Fibroblast of the aortic adventitia (primary cell): ENCODE measurements at places on chromosomes 13 and 19.

DNA sequence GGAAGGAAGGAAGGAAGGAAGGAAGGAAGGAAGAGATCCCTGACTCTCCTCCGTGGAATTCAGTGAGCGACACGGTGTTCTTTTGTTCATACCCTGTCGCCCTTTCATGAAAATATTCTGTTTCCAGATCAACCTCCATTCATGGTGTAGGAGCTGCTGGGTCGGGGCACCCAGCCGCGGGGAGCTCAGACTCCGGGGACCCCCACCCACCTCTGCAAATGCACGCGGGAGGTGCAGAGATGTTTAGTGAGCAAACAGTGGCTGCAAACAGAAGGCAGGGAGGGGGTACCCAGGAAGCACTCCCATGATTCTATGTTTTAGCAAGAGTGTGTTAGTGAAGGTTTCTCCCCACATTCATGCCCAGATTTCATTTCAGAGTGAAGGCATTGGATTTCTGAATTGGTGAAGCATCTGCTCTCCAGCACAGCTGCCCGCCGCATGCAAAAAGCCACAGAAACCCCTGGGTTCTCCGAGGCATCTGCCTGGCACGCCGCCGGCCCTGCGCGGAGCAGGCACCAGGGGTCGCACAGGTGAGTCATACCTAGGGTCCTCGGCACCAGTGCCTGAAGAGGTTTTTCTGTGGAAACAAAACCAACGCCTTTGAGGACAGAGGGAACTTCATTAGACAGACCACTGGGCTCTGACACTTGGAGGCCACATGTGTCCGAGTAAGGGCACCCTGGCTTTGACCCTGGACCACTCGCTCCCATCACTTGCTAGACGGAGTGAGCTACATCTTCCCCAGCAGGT is 80.6 kb downstream of the ZNF557 start:
- DNase-seq = no peak

DNA sequence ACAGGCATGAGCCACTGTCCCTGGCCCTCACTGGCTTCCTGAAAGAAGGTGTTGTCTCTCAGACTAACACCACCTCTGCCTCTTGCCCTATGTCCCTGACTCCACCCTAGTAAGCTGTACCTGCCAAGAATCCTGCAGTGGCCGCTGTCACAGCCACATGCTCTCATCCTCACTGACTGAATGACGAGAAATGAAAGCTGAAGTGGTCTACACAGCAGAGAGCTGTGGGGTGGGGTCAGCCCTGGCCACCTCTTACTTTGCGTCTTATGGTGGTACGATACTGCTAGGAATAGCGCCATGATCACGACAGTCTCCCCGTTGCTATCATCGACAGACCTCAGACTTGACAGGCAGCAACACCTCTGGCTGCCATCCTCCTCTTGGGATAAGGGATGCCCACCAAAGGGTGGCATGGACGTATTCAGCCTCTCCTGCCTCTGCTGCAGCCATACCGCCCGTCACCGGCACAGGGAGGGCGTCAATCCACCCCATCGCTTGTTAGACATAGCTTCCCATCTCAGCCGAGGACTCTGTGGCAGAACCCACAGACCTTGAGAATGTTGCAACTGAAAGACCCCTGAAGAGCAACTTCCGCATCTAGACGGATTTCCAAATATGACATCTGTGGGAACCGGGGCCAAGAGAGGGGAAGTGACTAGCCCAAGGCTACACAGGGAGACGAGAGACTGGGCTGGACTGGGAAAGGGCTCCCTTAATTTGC is 809 bp downstream of the MYO1F start:
- no peak for DNase-seq

DNA sequence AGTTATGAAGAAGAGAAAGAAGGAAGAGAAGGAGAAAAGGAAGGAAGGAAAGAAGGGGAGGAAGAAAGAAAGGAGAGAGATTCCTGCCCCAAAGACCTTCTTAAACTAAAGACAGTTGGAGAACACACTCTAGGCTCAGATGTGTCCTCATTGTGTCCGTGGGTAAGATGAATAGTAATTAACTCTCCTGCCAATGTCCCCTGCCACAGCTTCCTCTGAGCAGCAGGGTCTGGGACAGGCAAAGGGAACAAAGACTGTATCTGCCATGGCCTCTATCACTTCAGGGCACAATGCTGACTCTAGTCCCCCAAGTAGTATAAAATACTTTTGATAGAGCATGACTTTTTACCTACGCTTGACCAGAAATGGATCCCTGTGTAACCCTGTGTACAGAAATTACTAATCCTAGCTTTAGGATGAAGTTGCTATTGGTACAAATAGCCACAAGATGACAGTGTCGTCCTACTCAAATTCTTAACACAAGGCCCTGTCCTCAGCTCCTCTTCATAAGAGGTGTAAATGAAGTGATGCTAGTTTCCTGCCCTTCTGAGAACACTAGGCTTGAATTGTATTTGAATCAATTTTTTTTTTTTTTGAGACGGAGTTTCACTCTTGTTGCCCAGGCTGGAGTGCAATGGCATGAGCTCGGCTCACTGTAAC is 186.2 kb upstream of the GPR12 start:
- peak; percentile 86 for DNase-seq

- DNase-seq = peak; percentile 90
Observed at GRCh38 chr19:19490214-19490968, 25.0 kb downstream of the TSSK6 start.

DNA sequence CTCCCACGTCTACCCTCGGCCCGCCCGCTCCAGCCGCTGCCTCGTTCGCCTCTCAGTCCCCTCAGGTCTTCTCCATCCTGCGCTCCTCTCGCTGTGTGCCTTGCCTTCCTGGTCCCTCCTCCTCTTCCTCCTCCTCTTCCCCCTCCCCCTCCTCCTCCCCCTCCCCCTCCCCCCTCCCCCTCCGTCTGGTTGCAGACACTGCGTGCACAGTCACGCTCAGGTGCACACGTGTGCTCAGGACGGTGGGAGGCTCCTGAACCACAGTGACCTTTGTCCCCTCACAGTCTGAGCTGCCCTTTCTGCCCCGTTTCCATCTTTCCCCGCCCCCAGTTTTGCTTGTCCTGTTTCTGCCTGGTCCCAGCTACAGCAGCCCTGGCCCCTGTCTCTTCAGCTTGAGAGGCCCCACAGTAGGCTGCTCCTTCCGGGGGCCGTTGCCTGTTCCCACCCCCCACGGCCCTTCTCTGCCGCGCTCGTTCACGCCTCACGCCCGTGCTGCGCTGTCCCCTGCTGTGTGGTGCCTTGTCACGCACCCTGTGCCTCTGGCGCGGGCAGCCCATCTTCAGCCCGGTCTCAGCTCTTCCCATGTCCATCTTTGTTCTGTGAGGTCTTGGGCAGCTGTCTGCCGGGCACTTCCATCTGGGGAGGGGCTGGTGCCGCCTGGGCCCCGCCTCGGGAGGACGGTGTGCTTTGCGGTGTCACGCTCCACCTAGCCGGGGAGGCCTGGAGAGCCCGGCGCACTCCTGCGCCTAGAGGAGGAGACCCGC is 13.8 kb upstream of the RPS15 start:
- no peak for DNase-seq

- DNase-seq = no peak
Observed at GRCh38 chr19:2992958-2993357, 15.6 kb downstream of the TLE6 start.

- DNase-seq = peak; percentile 44
Observed at GRCh38 chr13:36154567-36155291, 23.5 kb upstream of the DCLK1 start.

DNA sequence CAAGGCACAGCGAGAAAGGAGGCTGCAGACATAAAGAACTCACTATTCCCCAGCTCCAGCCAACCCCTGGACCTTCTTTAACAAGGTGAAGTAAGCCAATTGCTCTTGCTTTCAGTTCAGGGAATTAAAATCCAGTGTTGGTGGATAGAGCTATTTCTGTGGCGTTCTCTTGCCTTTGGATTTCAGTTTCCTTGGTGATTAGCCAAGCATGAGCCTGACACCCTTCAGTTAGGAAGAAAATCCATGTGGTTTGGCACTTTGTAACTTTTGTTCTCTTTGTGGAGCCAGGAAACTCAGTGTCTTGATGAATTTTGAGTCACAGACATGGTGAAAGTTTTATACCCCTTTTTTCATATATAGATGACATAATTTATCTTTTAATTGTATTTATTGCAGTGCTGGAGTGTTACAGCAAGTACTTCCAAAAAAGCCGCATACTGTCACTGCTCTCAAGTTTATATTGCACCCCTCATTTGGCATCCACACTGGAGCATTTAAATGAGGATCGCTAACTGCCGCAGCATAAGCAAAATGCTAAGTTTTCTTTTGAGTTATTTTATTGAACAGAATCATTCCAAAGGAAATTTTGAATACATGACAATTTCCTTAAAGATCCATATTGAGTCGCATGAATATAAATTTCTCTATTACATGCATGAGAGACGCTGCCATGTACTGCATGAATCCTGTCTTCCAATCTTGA is 406.8 kb downstream of the MYO16 start:
- DNase-seq = no peak

DNA sequence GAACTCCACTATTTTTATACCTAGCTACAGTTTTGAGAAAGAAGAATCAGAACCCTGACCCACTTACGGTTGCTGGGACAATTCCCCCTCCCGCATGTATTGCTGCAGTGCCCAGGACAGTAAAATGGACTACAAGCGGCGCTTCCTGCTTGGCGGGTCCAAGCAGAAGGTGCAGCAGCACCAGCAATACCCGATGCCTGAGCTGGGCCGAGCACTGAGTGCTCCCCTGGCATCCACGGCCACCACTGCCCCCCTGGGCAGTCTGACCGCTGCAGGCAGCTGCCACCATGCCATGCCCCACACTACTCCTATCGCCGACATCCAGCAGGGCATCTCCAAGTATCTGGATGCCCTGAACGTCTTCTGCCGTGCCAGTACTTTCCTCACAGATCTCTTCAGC is 46.0 kb downstream of the GARRE1 start:
- DNase-seq = no peak

- DNase-seq = no peak
Observed at GRCh38 chr19:11662278-11662677, 65.0 kb downstream of the ZNF627 start.

DNA sequence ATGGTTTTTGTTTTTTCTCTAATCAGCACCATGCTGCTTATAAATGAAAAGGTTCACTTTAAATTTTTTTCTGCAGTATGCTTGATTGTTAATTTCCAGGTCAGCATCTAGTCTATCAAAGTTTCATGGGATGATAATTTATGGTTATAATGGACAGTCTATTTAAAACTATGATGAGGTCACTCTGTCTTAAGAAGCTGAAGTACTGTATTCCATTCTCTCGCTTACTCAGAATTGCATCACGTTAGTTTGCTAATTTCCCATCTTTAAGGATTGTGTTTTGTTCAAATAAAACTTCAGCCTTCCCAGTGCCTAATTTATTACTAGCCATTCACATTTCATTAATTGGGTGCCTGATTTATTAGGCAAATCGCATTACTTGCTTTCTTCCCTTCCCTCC is 94.3 kb downstream of the GPC6 start:
- peak; percentile 74 for DNase-seq

GRCh38 chr13:33931397-33932311 is 113.7 kb downstream of the RFC3 start:
- DNase-seq = peak; percentile 76

DNA sequence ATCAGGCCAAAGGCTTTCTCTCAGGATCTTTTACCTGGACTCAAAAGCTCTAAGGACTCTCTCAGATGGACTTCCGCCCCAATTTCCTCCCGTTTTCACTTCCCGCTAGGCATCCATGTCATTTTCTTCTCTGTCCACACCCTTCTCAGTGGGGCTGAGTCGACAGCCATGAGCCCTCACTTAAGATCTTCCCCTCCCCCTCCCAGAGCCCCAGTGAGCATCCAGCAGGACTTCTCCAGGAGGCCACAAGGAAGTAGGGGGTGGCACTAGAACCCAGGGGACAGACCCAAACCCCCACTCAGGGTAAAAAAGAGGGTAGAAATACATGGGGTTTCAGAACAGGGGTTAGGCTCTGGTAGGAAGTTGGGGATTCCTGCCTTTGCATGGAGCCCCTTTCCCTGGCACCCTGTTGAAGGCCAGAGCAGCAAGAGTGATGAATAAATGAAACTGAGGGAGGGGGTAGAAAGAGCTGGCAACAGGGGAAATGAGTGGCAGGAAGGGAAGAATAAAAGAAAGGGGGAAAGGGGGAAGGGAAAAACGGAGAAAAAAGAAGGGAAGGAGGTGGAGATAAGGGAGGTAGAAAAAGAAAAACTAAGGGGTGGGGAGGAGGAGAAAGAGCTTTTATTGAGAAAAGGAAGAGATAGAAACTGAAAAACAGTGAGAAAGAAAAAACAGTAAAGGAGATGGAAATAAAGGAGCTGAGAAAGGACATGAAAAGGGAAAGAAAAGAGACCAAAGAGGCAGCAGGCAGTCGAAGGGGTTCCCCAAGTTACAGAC is 42.3 kb downstream of the DEDD2 start:
- no peak for DNase-seq

DNA sequence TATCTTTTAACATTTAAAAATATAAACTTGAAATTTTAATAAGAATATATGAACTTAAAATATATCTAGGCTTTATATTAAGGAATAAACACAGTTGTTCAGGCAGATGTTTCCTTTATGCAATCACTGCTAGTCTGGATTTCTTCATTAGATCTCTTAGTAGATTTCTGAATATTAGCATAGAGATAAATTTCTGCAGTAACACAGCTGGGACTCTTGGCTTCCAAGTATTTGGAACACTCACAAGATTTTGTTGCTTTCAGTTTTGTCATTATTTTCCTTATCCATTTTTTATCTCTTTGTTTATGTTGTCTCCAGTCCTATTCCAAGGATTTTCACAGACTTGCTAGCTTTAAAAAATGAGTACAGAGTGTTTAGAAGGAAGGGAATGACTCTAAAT is 857.1 kb downstream of the GPC5 start:
- peak; percentile 5 for DNase-seq

GRCh38 chr13:105997581-105998550 is 537.6 kb downstream of the EFNB2 start:
- DNase-seq = no peak

GRCh38 chr19:38513762-38514167 is 80.3 kb downstream of the RYR1 start:
- no peak for DNase-seq

- no peak for DNase-seq
Observed at GRCh38 chr13:109667056-109667455, 119.3 kb downstream of the IRS2 start.
